Fibroblast of skin of left quadriceps (primary cell): ENCODE measurements at places on chromosomes 13 and 19.

- DNase-seq: no peak
Measured at GRCh38 chr13:78326633-78327032, 276.7 kb downstream of the POU4F1 start.

- no peak for DNase-seq
Measured at GRCh38 chr19:5961969-5962945, 15.7 kb downstream of the RANBP3 start.

DNA sequence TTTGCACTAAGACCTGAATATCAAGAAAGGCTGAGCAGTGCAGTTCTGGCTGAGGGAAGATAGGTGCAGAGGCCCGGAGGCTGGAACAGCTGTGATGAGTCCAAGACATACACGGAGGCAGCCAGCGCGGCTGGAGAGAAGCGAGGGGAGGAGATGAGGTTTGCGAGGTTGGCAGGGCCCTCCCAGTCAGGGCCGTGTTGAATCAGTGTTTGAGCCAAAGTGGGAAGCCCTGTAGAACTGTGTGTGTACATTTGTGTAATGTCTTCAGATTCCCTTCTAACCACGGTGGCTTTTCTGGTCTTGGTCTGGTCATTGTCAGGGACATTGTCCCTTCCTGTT lies 34.9 kb downstream of the PAK4 start:
- no peak for DNase-seq

- DNase-seq: no peak
Measured at GRCh38 chr19:3784607-3785450, 1.4 kb downstream of the MATK start.

- no peak for DNase-seq
Measured at GRCh38 chr13:79353693-79354092, 52.4 kb downstream of the RBM26 start.

- DNase-seq: no peak
Measured at GRCh38 chr19:47652285-47652684, 43.4 kb downstream of the BICRA start.

DNA sequence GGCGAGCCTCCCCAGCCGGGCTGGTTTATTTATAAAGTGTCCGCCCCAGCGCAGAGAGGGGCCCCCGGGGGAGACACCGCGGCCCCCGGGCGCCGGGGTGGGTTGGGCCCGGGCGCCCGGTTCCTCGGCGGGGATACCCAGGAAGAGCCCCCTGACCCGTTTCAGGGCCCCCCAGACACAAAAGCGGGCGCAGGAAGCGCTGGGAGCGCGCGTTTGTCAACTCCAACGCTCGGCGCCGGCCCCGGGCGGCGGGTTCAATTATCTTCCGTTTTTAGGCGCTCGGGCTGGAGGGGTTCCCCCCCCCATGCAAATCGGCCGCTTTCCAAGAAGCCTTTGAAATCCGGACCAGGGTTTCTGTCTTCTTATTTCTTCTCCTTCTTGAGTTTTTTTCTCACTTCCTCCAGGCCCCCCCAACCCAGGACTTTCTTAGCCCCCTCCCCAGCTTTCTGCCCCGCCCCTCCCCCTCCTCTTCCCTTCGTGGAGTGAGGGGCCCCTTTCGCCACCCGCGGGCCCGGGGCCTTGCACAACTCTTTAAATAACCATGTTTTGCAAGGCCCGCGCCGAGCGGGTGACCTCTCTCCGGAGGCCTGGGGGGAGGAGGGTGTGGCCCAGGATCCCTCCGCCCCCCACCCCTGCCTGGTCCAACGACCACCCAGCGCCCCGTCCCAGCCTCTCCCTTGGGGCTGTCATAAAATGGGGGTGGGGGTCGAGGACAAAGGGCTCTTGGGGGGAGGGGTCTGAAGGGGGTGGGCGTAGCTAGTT lies 935 bp downstream of the ARID3A start:
- DNase-seq: no peak
